AG09309 (cell line): ENCODE measurements at places on chromosomes 3 and 15.
A peak's percentile ranks its signal among the peaks of the same experiment; 100 is the strongest.

- no peak for DNase-seq
These were observed 66.7 kb downstream of the PLD1 start for GRCh38 chr3:171743327-171744157.

- no peak for DNase-seq
These were observed 3.2 kb upstream of the RARRES1 start for GRCh38 chr3:158735296-158736033.

- no peak for DNase-seq
These were observed 89.5 kb downstream of the HES1 start for GRCh38 chr3:194225418-194225812.

DNA sequence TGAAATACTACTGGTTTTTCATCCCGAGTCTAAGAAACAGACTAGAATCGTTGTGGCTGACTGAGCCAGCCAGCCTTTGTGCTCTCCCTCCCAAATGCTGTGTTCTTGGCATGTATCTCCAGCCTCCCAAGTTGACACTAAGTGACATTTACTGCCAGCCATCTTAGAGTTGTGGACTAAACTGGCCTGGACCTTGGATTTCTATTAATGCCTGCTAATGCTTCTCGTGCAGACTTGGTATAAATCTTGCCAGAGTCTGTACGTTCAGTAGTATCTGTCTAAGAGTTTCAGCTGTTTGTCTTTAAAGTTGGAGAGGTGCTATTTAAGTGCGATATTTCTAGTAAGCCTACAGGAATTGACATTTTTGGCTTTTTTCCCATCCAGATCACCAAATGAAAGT, 166.6 kb upstream of the BHLHE40 start:
- no peak for DNase-seq

- no peak for DNase-seq
These were observed 18.0 kb downstream of the BTLA start for GRCh38 chr3:112481302-112481721.

- peak; percentile 13 for DNase-seq
These were observed 65.4 kb downstream of the ABI3BP start for GRCh38 chr3:100927775-100928174.

- no peak for DNase-seq
These were observed 10.6 kb upstream of the WNT7A start for GRCh38 chr3:13890377-13891016.

DNA sequence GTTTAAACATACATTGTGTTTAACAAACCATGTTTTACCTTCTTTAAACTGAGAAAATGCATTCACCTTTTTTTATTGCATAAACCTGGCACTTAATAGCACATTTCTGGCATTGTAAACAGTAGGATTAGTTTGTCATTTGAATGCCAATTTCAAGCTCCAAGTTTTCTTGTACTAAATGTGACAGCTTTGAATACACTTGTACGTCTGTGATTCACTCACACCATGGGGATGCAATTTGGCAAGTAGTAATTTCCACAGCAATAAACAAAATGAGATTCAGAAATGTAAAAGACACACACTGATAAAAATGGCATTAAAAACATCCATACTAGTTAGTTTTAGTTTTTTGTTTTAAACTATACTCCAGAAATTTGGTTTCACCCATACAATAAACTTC, 598.9 kb downstream of the SI start:
- no peak for DNase-seq

DNA sequence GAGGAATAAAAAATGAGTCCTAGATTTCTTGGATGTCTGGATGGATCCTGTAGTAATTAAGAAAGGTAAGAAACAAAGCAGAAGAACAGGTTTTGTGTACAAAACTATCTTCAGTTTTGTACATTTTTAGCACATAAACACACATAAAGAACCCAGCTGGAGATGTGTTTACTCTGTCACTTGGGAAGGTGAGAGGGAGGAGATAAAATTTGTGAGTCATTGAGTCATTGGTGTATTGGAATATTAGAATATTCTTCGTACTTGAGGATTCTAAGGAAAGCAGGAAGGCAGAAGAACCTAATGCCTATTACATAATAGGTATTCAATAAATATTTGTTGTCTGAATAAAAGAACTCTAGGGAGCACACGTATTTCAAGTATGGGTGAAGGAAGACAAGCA, 17.4 kb downstream of the APPL1 start:
- DNase-seq, result no peak

DNA sequence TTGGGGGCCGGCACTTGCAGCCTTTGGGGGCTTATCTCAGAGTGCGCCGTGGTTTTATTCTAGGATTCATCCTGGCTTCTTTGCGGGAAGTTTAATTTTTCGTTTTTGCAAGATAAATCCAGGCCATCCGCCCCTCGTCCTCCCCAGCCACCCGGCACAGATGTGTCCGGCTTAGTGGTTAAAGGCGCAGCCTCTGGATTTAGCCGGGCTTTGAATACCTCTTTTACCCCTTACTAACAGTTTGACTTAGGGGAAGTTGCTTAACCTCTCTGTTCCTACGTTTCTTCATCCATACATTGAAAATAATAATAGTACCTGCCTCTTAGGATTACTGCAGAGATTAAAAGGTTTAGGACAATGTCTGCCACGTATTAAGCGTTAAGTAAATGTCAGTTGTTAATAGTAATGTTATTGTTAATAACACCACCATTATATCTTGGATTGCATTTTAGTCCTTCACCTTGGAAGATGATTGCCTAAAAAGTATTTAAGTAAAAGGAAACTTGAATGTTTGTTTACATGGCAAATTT, 714 bp downstream of the ECT2 start:
- DNase-seq, result no peak

DNA sequence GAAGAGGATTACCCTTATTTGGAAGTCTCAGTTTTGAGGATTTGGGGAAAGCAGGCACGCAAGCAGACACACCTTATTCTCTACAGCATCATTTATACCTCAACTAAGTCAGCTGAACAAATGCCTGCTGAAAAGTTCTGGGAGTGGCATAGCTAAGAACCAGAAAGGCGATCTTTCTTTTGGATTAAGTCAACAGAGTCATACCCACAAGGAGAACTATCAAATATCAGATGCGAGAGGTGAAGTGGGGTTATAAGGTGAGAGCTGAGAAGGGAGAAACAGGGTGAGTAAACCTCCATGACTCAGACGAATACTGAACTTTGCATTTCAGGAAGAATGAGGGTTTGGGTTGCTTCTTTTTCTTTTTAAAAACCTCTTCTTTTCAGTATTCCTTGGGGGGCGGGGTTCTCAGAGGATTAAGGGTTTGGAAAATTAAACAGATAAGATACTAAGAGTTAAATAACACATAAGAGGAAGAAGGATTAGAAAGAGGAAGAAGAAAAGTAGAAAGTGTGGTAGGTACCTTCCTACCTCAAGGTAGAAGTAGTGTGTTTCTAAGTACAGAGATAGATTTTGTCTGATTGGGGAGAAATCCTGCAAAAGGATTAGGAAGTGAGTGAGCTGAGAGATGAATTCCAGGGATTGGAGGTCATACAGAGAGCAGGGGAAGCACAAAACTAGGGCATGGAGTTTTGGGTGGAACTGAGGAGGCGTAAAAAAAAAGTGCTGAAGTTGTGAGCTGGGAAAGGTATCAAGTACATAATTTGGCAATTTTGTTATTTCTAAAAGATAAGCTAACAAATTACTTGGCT, 41.3 kb upstream of the ICE2 start:
- DNase-seq, result no peak

- no peak for DNase-seq
These were observed 32.6 kb upstream of the PDE8A start for GRCh38 chr15:84949043-84949442.

DNA sequence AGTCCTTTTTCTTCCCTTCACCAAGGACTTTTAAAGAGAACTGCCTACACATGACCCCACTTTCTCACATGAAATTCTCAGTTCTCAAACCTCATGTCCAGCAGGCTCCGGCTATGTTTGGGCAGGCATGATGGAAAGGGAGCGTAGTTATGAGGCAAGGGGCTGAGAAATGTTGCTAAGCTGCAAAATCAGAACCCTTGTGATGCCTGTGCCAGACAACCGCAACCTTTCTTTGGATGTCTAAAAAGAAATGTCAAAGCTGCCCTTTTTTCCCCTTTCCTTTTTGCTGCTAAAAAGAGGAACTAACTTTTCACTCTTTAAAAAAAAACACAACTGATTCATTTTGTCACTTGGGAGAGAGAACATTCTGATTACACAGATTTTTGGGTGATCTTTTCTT, 19.2 kb downstream of the GNB4 start:
- no peak for DNase-seq

DNA sequence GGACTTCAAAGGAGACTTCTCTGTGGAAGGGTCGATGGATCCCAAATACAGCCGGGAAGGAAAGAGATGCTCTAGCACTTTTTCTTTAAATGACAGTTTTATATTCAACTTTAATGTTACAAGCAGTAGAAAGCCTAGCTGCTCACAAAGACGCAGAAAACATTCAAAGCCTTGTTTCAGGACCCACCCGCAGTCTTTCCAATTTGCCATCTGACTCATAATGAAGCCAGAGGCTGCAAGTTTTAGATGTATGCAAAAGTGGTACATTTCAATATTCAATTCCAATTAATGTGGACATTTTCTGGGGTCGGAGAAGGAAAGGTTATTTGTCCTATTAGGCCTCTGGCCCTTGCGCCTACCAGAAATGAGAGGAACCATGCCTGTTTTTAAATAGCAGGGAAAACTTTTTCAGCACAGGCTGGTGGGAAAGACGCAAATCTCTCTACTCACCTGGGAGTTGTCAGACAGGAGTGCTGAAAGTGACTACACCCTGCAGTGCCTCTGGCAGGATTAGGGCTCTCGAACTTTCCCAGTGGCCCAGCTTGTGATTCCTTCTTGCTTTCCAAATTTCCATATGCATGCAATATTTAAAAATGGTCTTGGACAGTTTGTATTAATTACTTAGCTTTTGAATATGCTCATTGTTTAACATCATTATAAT, 117.4 kb upstream of the MBNL1 start:
- no peak for DNase-seq

- no peak for DNase-seq
These were observed 294.6 kb upstream of the DPPA4 start for GRCh38 chr3:109631897-109632296.
